ENCODE measurements at places on chromosomes 11 and 22.

DNA sequence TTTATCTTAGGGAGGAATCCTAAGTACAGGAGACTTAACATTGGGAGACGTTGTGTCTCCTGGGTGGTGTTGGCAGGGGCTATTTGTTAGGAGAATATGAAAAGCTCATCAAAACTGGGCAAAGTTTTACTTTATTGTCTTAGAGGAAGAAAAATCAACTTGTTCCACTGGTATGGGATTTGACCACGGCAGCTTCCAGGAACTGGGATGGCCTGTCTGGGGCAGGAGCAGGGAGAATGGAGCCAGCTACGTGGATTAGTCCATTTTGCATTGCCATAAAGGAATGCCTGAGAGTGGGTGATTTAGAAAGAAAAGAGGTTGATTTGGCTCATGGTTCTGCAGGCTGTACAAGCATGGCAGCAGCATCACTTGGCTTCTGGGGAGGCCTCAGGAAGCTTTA lies 198.4 kb downstream of the ADAMTS15 start:
- DNase-seq, result no peak

DNA sequence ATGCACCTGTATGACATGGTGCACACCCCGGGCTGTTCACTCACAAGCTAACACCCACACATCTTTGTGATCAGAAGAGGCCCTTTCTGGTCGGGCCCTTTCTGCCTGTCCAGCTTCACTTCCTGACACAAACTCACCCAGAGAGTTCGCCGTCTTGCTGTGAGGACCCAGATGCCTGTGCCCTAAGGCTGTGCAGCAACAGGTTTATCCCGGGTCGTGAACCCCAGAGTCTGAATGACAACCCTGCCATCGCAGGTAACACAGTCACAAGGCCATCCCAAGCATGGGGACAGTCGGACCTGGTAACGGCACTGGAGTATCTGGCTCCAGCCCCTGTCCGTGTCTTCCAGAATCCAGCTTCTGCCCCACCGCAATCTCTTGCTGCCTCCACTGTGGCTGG lies 235.1 kb downstream of the BUD13 start:
- DNase-seq, result no peak

DNA sequence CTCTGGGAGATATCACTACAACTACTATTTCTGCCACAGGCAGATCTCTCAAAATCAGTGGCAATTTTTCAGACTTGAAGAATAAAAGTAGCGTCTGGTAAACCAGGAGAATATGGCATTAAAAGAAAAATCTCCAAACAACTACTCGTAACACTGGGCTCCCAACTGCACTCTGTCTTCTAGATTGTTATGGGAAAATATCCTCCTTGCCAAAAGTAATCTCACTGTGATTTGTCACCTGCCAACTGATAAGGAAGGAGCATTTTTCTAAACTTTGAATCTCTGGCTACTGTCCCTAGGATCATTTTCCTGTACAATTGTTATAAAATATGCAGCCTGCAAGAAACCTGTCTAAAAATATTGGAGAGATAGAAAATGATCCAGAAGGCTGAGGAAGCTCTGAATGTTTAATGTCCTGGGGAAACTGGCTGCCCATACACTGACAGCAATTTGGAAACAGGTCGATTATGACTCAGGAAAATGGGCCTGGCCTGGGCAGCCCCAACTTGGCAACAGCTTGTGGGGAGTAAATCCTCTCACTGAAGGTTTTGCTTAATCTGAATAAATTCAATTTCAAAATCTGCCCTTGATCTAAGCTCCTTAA lies 90.5 kb upstream of the DBX1 start:
- no peak for DNase-seq

GRCh38 chr11:130652671-130653335 lies 204.4 kb downstream of the ADAMTS15 start:
- no peak for DNase-seq

GRCh38 chr22:41619979-41620588 lies 759 bp downstream of the DESI1 start:
- peak; percentile 44 for DNase-seq

DNA sequence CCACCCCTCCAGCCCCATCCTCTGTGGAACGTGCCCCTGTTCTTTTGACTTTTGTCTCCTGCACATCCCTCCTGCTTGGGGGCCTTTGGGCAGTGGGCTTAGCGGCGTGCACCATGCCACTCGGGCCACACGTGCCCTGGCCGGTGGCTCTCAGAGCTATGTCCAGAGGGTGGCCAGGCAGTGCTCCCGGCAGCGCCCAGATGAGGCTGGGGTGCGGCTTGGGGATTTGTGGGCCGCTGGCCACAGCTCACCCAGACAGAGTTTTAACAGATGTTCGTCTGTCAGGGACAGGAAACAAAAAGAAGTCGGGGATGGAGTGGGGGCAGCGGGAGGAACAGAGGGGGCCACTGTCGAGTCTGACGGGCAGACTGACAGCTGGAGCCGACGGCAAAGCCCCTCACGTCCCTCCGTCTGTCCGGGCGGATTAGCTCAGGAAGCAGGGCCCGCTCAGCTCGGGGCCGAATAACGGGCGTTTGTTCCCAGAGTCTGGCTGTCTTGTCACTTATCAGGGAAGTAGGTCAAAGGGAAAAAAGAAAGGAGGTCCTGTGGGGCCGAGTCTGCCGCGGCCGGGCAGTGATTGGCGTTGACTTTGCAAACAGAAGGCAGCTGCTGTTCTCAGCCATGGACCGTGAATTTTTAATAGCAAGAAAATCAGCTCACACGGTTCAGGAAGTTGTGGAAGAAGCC lies 61.6 kb downstream of the LRP5 start:
- DNase-seq, result no peak

DNA sequence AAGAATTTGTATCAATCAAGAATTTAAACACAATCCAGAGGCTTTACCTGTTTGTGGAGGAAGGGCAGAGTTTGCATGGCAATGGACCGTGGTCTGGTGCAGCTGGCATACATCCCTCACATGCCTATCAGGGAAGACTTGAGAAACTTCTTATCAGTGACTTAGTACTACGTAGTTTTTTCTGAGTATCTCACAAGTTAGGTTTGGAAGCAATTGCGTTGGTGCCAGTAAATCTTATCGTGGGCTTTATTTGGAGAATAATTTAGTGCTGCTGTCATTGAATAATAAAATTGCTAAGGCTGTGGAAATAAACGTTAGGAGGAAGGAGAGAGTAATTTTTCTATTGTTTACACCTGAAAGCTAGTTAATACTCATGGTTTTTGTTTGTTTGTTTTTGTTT lies 72.3 kb downstream of the PRMT3 start:
- DNase-seq, result no peak

DNA sequence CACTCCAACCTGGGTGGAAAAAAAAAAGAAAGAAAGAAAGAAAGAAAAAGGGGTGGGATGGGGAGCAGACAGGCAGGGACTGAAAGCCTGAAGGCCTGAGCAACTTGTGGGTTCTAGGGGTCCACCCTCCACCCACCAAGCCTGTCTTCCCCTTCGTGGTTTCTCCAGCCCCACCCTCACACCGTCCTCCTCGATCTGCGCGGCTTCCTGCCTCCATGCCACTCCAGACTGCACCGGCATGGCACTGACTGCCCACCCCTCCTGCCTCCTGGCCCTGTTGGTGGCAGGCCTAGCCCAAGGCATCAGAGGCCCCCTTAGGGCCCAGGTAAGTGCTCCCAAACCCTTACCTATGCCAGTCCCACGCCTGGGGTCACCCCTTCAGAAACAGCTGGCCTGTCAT lies at the start of gene CTSW:
Gene CTSW (plus strand): TSS at position 221 of the 400 bp plus-strand sequence. CDS start 18 bp downstream, at position 239.
- DNase-seq, result no peak

GRCh38 chr22:32020117-32020516 lies 22.9 kb upstream of the SLC5A1 start:
- no peak for DNase-seq

GRCh38 chr11:875769-876301 lies 33.2 kb downstream of the TSPAN4 start:
- no peak for DNase-seq
